ENCODE measurements at places on chromosomes 7 and 10.
A peak's percentile ranks its signal among the peaks of the same experiment; 100 is the strongest.

GRCh38 chr7:130409067-130409711 is 28.9 kb downstream of the CPA1 start:
- no peak for DNase-seq

- peak; percentile 43 for DNase-seq
Observed at GRCh38 chr10:124092860-124093773, at the start of gene CHST15. TSS of gene CHST15 (minus strand) at chr10:124093598. CDS start at chr10:124046212, 47,386 bp downstream.

GRCh38 chr10:17742918-17743317 is 9.1 kb upstream of the TMEM236 start:
- DNase-seq = peak; percentile 64

DNA sequence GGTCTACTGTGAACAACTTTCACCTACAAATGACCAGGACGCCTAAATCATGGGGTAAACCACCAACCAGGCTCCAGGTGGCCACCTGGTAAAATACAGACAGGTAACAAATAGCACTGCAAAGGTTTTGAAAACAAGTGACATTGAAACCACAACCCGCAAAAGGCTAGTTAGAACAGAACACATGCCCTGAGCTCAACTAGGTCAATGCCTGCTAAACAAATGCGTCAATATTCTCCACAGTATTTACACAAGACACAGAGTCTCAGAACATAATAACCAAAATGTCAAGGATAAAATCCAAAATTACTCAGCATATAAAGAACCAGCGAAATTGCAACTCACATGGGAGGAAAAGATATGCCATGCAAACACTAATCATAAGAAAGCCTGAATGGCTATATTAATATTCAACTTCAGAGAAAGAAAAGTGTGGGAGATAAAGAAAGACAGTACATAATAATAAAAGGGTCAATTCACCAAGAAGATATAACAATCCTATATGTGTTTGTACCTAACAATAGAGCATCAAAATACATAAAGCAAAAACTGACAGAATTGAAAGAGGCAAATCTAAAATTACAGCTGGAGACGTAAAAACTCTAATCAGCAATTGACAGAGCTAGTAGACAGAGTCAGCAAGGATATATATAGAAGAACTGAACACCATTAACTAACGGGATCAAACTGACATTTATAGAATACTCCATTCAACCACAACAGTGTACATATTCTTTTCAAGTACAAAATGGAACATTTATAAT is 47.6 kb downstream of the SMURF1 start:
- DNase-seq = no peak

GRCh38 chr7:2080060-2080387 is 152.7 kb downstream of the MAD1L1 start:
- no peak for DNase-seq

- DNase-seq = no peak
Observed at GRCh38 chr10:70982443-70982842, 94.1 kb upstream of the PCBD1 start.

- no peak for DNase-seq
Observed at GRCh38 chr10:121715969-121716368, 117.7 kb upstream of the FGFR2 start.

DNA sequence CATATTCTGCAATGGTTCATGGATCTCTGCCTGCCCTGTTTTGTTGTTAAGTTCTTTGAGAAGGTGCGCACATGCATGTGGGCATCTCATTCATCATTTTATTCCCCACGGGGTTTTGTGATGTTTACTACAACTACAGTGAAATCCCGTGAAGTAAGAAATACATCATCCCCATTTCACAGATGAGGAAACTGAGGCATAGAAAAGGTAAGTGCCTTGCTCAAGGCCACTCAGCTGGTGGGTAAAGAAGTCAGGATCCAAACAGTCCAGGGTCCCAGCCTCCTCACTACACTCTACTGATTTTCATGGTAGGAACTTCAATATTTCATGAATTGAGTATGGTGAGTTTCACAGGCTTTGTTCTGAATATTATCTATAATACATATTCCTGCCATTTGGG is 72.6 kb downstream of the CYP26A1 start:
- no peak for DNase-seq

DNA sequence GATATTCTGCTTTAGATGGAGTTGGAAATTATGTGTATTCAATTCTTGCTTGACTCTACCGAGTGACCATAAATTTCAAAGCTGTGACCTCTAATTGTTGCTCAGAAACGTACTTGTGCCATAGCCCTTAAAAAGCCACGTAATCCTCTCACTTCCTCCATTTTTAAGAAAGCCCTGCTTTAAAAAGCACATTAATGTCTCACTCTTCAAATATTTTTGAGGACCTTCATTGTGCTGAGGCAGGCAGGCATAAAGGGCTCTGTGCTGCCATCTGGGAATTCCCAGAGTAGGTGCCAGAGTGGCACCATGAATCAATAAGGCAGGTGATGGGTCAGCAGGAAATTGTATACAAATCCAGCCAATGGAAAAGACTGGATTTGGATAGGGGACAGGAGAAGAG is 97.7 kb upstream of the FAM204A start:
- no peak for DNase-seq

DNA sequence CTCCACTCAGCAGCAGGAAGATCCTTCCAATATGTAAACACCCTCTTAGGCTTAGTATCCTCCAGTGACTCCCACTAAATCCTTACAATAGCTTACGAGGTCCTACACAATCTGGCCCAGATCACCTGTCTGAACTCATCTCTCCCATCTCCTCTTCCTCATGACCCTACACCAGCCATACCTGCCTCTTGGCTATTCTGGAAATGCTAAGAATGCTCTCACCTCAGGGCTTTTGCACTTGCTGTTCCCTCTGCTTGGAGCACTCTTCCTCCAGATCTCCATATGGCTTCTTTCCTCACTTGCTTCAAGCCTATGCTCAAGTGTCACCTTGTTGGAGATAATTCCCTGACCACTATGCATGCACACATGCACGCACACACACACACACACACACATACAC is 50.8 kb upstream of the FRMD4A start:
- DNase-seq = no peak

GRCh38 chr7:124324262-124324661 is 291.4 kb upstream of the TMEM229A start:
- no peak for DNase-seq

- DNase-seq = no peak
Observed at GRCh38 chr7:9192969-9193368, 759.6 kb downstream of the NXPH1 start.

GRCh38 chr10:6721480-6721879 is 141.4 kb upstream of the PRKCQ start:
- peak; percentile 58 for DNase-seq

GRCh38 chr7:88224601-88225275 is 4.9 kb upstream of the SRI start:
- DNase-seq = no peak

- peak; percentile 48 for DNase-seq
Observed at GRCh38 chr10:73647875-73648651, 6.8 kb upstream of the MYOZ1 start.

DNA sequence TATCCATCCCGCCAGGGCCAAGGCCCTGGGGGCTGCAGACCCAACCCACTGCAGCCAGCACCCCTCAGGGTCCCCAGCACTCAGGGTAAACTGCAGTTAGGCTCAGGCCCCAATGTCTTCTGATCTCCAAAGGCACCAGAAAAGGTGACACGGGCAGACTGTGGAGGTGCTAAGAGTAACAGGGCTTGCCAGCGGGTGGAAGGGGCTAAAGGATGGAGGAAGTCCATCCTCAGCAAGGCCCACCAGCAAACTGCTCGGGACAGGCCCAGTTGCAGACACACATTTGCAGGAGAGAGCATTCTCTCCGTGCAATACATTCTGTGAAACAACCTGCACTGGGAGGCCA is 95.6 kb upstream of the DDC start:
- no peak for DNase-seq

GRCh38 chr10:91551856-91552255 is 81.0 kb downstream of the PPP1R3C start:
- peak; percentile 66 for DNase-seq

- DNase-seq = no peak
Observed at GRCh38 chr10:119248681-119249080, 41.3 kb downstream of the GRK5 start.

- no peak for DNase-seq
Observed at GRCh38 chr7:54615537-54615936, 73.4 kb downstream of the VSTM2A start.

DNA sequence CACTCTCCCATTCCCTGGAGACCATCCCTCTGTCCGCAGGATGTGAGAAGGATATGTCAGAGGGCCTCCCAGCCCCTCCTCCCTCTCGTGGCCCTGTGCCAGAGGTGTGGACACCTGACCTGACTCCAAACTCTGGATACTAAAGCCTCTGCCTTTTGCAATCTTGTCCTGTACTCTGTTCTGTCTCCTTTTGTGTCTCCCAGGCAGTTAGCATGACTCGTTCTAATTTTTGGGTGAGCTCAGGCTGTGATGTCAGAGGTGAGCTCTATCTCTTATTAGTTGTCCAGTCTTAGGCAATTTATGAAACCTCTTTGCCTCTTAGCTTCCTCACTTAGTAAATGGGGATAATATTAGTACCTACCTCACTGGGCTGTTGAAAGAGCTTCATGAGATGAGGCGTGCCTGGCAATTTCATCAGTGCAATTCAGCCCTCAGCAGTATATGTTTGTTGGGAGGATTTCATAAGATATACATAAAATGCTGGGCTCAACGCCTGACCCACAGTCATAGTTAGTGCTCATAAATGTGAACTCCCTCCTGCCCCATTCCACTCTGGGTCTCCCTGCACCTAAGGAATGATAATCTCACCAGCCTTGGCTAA is 10.9 kb downstream of the MARVELD1 start:
- no peak for DNase-seq

GRCh38 chr10:97011397-97011796 is 174.4 kb downstream of the SLIT1 start:
- DNase-seq = no peak

GRCh38 chr10:95841661-95842498 is 65.9 kb upstream of the CC2D2B start:
- DNase-seq = no peak

- DNase-seq = peak; percentile 29
Observed at GRCh38 chr10:113326160-113327111, 226.4 kb upstream of the HABP2 start.

DNA sequence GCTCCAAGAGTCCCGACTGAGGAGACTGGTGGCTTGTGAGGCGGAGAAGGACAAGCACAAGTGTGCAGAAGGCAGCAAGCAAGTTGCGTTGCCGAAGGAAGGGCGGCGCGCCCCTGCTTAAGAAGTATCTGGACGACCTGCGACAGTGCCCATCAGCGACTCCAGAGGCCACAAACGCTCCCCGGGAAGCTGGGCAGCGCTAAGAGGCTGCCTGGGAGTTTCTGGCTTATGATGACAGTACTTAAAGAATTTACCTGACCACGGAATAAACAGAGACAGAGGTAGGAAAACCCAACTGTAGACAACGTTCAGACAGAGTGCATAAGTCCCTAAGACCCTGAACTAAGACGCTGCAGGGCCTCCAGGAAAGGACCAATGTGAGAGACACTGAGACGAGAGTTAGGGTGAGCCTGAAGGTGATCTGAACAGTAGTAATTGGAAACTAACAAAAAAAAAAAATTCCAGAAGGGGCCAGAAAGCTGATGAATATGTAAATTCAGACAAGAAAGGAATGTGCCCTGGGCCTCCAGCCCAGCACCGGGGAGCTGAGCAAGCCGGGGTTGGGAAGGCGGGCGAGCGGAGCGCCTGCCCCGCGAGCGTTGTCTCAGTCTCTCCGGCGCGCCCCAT is 1.0 kb downstream of the OSBPL3 start:
- DNase-seq = peak; percentile 31

GRCh38 chr10:26621889-26622711 is 75.4 kb upstream of the PDSS1 start:
- DNase-seq = no peak

DNA sequence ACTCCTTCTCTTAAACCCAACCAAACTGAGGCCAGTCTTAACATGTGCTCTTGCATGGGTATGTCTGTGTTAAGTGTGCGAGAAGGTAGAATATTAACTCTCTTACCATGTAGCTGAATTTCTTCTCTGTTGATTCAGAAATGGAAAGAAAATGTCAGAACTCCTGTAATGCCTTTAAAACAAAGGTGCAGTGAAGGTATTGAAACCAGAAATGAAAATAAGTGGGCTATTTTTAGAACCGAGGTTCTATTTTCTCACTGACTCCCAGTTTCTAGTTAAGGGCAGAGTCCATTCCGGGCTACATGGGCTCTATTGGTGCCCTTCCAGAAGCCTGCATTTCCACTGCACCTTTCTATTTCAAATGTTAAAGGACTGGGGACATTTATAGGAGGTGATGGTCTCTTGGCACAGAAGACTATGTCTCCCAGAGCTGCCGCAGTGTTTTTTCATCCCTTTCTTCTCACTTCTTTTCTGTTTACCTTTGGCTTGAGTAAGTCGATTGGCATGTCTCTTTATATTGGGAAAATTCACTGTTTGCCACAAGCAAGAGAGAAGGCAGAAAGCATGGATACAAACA is 174.9 kb downstream of the LRMDA start:
- DNase-seq = no peak

GRCh38 chr7:26645121-26645520 is 219.3 kb downstream of the SKAP2 start:
- DNase-seq = no peak

GRCh38 chr10:78805176-78805575 is 263.6 kb upstream of the ZMIZ1 start:
- peak; percentile 67 for DNase-seq

DNA sequence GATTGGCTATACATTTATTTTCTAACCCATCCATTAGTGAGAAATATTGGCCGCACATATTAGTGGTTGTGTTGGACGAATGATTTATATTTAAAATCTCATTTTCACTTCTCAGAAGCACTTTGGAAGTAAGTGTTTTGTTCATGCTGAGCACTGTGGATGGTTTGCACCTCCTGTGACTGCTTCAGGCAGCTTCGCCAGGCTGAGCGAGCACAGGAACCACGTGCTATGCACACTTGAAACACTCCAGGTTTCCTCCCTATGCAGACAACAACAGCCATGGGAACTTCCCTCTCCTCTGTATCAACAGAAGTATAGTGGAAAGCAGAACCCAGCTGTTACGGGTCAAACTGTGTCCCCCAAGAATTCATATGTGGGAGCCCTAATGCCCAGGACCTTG is 67.3 kb upstream of the WDR11 start:
- no peak for DNase-seq

DNA sequence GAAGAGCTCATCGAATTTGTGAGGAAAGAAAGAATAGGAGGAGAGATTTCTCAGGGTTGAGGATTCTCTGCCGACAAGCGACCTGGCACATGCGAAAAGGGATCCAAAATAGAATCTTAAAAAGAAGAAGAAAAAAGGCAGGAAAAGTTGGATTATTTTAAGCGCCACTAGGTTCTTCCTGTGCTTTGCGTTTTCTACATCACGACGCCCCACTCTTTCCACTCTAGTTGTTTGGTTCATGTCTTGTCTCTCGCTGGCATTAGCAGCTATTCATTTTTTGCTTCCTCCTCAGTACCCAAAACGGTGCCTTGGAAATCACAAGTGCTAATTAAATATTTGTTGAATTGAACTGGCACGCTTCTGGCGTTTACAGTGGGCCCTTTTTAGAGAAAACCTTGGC is 674 bp upstream of the FRA10AC1 start:
- no peak for DNase-seq

GRCh38 chr7:121041516-121042148 is 53.1 kb downstream of the CPED1 start:
- no peak for DNase-seq

Data from heart left ventricle (tissue), 16 donors.